ENCODE measurements at places on chromosomes 3 and 15.

DNA sequence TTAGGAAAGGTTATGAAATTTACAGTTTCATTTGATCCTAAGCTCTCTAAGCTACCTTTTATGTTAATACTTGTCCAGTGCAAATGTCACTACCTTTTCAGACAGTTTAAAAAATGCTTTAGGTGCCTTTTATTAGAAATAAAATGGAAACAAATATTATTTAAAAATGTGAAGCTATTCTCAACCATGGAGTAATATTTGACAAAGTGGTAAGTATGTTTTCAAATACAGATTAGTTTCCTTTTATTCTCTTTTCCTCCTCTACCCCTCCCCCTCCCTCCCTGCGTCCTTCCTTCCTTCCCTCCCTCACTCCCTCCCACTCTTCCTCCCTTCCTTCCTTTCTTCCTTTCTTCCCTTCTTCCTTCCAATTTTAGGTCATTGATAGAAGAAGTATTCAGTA, 6.3 kb downstream of the LRRC3B start:
- DNase-seq, result no peak

GRCh38 chr3:186506857-186507256, 37.3 kb downstream of the CRYGS start:
- DNase-seq, result no peak

DNA sequence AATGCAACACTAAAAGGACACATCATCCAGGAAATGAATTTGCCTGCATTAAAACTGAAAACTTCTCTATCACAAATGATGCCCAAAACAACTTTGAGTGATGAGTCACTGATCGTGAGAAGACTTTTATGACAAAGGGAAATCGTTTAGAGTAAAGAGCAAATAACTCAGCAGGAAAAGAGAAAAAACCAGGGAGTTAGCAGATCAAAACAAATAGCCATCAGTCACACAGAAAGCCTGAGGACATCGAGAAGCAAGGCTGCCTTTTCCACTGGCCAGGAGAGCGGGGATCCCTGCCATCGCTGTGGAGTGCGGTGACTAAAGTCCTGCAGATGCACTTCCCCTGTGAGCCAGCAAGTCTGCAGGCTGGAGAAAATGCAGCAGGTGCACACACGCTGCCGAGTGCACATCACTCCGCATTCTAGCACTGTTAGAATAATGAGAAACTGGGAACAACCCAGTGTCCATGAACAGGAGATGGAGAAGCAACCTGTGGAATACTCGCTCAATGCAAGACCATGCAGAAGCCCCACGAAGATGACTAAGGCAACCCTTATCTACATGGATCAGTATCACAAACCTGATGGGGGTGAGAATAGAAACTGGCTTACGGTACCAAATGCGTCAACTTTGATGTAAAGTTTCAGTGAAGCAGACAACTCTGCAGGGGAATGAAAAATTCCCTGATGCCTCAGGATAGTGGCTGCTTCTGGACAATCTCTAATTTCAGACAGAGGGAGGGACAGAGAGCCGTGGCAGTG, 86.4 kb downstream of the NSMCE3 start:
- no peak for DNase-seq

GRCh38 chr15:50134524-50135024, 15.5 kb upstream of the ATP8B4 start:
- DNase-seq, result no peak

DNA sequence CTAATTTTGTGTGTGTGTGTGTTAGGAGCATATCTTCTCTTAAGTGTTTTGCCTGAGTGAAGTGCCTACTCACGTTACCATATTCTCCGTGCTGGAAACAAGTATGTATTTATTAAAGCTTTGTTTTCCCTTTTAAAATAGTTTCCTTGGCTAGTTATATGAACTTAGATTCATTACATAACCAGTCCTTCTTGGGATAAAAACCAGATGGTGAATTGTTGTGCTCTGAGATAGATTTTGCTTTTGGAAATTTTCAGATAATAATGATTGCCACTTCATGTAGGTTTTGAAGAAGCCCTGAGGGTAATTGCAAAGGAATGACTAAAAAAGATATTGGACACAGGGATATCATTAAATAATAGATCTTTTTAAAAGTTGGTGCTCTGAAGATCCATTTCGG, 390.2 kb upstream of the SGO1 start:
- DNase-seq, result no peak

DNA sequence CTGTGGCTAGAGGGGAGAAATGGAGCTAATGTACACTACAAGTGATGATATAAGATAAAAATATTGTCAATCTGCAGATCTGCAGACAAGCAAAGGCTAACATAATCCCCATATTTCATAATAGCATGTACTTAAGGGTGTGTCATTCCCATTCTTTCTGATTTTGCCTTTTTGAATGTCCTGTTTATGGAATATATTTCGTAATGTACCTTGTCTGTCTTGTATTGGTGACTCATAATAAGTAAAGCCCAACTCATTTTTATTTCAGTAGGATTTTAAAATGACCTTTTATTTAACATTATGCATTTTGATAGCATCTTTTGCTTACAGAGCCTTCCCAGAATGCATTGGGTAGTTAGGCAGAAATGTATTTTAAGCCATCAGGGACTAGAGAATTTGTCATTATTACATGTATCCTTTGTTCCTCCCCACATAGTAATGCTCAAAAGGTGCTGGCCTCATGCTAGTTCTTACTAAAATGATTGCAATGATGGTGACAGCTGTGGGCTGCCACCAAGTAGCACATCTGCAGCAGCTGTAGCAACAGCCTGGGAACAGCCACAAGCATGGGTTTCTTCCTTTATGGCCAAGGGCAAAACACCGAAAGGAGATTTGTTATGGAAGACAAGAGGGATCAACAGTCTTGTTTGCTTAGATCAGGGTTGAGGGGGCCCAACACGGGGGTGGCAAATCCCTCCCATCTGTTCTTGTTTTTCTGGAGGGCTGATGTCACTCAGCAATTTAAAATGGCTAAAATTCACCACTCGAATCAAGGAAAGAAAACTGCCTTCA, 188.5 kb downstream of the CADPS start:
- no peak for DNase-seq

DNA sequence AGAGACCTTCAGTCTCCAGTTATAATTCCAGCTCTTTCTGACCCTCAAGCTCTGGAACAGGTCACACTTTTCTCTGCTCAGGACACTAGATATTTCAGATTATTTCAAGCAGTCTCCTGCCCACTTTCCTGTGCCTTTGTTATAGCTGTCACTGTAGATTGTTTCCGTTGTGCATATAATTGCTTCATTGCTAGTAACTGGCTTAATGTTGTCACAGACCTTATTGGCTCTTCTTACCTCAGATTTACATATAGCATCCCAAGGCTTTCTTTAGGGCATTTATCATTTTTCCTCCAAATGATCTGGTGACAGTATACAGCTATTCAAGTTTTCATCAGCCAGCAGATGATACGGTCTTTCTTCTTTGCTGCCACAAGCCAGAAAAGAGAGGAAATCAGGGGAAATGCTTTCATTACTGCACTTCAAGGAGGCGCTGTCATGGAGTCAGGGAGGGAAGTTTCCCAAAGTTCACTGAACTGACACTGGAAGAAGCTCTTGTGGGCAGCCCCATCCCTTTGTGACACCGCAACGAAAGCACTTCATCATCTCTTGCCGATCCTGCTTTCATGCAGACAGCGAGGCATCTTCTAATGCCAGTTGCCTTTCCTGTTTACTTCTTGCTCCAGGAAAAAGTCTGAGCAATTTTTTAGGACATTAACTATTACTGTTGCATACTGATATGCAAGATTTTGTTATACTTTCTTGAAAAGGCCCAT, 181.9 kb downstream of the CDIN1 start:
- no peak for DNase-seq

DNA sequence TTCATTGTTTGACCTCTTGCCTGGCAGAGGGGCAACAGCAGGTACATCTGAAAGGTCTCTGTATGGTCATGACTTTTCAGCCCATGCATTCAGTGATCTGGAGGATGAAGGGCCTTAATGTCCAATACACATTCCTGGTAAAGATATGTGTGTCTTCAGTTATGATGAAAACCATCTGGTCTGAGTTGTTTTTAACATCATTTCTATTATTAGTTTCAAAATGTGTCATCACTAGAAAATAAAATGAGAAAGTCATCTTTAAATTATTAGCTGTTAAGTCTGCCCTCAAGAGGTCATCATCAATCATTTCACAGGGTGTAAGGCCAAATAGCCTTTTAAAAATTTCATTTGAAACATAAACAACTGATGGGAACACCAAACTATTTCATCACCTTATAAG, 92.1 kb upstream of the PLSCR4 start:
- no peak for DNase-seq

- no peak for DNase-seq
These were observed 32.9 kb upstream of the UTS2B start for GRCh38 chr3:191363221-191363620.

- DNase-seq, result no peak
These were observed 69.3 kb downstream of the CHST2 start for GRCh38 chr3:143188881-143189280.

GRCh38 chr3:81958972-81959640, 197.7 kb upstream of the GBE1 start:
- no peak for DNase-seq

GRCh38 chr3:182789371-182789770, 3.9 kb upstream of the ATP11B start:
- DNase-seq, result no peak

GRCh38 chr15:61196156-61196555, 32.9 kb downstream of the RORA start:
- no peak for DNase-seq

- DNase-seq, result no peak
These were observed 39.6 kb downstream of the TGM4 start for GRCh38 chr3:44913868-44914468.
